Adipocyte (in vitro differentiated cells): ENCODE measurements at places on chromosomes 12 and 14.

DNA sequence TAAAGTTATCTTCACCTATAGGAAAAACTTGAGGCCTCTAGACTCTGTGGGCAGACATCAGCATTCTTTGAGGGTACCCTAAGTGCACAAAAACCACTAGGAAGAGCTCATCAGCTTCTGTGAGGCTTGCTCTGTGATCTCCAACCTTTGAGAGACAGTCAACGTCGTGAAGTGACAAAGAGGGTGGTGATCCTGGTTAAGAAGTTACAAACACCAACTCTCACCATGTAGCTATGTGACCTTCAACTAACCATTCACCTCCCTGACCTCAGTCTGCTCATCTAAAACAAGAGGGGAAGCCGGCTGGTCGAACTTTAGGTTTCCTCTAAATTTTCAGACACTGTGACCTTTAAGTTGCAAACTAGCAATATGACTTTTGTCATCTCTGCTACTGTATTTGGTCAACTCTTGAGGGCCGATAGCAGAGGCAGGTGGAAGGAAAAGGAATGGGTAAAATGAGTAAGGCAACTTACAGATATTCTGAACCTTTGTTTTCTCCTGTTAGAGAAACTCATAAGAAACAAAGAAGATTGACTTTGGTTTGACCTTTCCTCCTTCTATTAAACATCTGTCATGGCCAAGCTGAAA, 103.2 kb upstream of the PARP11 start:
- DNase-seq = no peak

DNA sequence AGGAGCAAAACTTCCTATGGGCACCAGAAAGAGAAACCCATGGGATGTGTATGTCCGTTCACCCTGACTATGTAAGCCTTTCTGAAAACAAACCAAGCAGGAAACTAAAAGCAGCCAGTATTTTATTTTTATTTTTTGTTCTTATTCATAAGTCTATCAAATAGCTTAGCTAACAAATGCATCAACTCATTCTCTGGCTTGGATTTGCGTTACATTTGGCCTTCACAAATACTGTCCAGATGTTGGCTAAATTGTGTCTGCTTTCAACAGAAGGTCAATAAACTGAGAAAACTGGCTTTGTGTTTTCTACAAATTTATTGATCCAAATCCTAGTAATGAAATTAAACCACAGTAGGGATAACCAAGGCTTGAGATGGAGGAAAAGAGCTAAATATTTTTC, 379.0 kb downstream of the NOVA1 start:
- no peak for DNase-seq

DNA sequence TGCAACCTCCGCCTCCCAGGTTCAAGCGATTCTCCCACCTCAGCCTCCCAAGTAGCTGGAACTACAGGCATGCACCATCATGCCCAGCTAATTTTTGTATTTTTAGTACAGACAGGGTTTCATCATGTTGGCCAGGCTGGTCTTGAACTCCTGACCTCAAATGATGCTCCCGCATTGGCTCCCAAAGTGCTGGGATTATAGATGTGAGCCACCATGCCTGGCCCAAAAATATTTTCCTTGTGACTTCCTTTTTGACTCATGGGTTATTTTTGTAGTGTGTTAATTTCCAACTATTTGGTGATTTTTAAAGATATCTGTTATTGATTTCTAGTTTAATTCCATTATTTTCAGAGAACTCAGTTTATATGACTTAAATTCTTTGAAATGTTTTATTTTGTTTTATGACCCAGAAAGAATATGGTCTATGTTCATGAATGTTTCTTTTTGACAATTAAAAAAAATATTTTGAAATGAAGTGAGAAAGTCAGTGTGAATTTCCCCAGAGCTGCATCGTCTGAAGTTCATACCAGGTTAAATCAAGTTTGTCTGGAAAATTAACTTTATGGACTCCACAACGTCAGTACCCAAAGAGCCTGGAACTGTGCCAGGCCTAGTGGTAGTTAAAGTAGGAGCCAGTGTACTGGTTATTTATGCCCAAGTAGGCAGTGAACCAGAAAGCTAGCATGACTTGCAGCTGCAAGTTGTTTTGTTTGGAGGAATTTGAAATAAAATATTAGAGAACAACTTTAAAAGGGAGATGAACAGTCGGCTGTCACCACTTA, 2.8 kb upstream of the CDKL1 start:
- peak; percentile 63 for DNase-seq

- peak; percentile 85 for DNase-seq
Observed at GRCh38 chr14:35878272-35879150, 52.4 kb downstream of the BRMS1L start.

DNA sequence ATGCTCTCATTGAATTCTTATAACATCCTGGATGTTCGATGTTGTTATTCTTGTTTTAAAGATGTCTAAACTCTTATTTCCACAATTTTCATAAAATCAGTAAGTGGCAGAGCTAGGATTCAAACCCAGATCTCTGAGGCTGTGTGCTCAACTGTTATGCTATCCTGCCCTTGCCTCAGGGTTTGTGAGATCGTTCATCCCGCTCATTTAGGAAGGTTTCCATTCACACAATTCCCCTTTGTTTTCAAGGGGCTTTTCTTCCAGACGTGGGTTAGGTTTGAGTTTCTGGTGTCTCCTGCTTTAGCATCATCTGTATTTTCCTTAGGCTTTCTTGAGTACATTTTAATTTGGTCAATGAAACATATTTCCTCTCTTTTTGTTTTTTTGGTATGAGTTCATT, 69.3 kb downstream of the APAF1 start:
- no peak for DNase-seq

DNA sequence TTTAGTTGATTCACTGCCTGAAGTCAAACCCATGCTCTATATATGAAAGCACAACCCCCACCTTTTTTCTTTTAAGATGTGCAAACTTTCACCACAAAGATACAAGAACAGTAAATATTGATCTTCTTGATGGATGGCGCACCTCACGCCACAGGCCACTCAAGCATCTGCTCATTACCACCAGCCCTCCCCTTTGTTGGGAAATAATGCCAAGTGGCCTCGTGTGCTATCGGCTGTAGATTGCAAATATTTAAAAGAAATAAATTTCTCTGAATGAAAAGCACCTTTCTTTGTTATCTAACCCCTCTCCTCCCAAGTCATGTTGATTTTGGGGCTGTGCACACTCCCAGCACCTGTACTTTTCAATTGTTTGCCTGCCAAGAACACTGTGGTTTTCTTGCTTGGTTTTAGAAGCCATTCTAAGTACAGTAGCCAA, 122.7 kb downstream of the C12orf42 start:
- no peak for DNase-seq

- peak; percentile 55 for DNase-seq
Observed at GRCh38 chr12:94149119-94149780, 873 bp downstream of the PLXNC1 start.

DNA sequence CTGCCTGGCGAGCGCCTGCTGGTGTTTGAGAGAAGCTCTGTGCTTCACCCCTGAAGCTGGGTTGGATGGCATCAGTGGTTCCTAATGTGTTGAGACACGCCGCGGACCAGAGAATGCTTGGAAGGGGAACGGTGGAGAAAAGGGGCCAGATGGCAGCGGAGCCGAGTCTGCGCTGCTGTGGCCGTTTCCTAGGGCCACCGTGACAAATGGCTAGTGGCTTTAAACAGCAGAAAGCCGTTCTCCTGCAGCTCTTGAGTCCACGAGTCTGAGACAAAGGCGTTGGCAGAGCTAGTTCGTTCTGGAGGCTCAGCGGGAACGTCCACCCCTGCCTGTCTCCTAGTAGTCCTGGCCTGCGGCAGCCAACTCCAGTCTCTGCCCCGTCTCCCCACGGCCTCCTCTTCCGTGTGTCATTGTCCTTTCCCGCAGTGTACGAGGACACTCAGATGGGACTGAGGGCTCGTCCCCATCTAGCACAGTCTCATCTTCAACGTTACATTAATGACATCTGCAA, 103.6 kb downstream of the ADGRD1 start:
- no peak for DNase-seq

DNA sequence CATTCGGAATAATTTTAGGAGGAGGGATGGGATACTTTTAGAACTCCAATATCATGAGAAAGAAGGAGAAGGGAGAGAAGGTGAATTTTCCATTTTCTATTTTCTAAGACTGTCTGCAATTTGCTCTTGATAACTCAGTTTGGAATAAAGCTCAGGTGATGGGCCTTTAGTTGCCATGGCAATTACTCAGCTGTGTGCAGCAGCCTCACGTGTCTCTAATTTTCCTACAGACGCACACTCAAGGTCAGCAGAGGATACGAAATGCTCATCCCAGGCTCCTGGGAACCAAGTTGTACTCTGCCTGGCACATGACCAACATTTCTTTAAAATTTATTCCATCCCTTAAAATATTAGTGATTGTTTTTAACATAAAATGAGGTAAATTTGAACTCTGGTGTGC, 76.7 kb downstream of the TTC8 start:
- no peak for DNase-seq

GRCh38 chr12:66516133-66516532, 162.7 kb downstream of the GRIP1 start:
- DNase-seq = peak; percentile 6

- DNase-seq = no peak
Observed at GRCh38 chr14:101481557-101481956, 79.7 kb upstream of the DIO3 start.

DNA sequence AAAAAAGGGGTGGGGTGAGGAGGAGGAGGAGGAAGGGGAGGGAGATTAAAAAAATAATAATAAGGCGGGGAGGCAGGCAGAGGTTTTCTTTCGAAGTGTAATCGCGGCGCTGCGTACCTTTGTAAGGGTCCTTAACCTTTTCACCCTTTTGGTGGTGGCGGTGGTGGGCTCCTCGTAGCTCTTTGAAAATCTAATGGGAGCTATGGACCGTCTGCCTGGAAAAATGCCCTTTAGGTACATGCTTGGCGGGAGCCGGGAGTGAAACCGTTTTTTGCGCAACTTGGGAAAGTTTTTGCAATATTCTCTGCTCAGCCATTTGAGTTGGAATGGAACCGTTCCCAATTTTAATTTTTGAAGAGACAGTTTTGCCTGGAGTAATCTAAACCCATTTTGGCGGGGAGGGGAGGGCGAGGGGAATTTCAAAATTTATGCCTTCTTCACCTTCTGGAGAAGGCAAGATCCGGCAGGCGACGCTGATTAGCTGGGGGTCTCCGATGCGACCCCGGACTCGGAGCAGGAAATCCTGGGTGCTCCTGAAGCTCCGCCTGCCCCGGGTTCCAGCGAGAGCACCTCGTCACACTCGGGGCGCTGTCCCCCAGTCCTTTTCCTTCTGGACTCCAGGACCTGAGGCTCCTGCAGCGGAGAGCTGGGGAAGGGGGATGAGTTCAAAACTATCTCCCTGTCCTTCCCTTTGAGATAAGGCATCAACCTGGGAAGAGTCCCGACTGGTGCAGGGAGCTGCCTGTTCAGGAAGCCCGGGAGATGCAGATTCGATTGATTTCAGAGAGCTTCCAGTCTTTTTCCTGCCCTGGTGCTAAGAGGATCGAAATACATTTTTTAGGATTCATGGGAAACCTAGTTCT, 74.6 kb upstream of the TBX5 start:
- DNase-seq = peak; percentile 58

DNA sequence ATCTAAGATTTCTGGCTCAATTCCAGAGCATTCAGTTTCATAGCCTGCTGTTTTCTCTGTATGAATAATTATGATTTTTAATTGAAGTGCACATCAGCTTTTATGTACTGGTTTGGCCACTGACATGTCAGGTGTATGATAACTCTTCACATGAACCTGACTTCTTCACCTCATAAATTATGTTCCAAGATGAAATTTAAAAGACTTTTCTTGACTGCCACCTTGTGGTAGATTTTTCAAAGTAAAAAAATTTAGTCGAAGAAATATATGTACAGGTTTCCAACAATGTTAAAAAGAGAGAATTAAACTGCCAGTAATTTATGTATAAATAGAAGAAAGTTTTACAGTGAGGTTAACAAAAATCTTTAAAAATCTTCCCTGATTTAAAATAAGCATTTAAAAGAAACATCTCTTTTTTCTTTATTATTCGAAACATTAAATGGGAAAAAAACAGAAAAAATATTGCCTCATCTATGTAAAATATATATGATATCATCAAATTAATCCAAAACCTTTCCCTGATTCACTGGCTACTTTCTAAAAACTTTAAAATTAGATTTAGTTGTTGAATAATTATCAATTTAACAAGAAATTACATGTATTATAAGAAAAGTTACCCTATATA, 124.9 kb upstream of the ATXN7L3B start:
- peak; percentile 60 for DNase-seq

DNA sequence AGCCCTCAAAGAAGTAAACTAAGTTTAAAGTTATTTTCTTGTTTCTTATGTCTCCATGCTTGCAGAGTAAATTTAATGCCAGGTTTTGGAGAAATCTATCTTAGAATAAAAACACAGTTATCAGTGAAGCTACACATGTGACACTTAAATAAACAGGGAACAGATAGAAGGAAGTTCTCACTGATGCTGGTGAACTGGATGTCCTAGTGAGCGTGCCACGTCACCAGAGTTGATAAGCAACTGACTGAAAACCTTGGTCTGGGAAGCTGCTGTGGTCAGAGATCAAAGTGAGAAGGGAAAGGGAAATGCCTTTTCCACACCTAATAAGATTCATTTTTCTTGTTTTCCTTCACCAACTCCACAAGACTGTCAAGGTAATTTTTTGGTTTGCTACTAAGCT, 74.8 kb upstream of the PCED1B start:
- no peak for DNase-seq

DNA sequence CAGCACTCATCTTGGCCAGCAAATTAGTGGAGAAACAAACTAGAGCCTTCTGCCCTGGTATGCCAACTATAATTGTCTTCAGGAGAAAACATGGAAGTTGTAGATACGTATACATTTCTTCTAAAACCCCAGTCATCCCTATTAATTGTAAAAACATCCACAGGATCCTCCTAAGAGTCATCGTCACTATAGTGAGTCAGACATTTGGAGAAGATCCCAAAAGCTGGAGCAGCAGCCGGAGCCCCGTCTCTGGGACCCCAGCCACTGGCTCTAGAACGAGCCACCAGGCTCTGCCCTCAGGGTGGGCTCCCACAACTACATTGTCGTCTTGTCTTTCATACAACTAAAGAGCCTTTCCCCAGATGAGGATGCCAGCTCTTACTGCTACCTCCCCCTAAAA, 15.5 kb downstream of the PRKAB1 start:
- peak; percentile 34 for DNase-seq

GRCh38 chr14:75732888-75733287, 71.8 kb downstream of the TTLL5 start:
- DNase-seq = no peak

- peak; percentile 22 for DNase-seq
Observed at GRCh38 chr12:48454667-48455066, 17.7 kb upstream of the ANP32D start.

DNA sequence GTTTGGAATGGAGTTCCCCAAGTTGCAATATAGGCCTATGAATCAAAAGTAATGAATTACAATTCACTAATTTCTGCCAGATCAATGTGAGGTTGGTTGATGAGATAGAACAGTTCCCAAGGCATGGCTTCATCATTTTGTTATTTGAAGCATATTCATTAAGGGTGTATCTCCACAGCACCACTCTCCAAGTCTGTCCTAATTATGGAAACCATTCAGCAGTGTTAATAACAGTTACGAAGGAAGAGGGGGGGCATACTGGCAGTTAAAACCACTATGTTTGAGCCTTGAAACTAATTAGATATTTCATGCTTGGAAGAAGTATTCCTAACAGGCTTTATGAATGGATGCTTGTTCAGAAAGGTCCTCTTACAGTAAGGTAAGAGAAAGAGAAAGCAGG, 520.3 kb downstream of the DIO2 start:
- no peak for DNase-seq

GRCh38 chr12:68951652-68952051, 18.7 kb upstream of the CPM start:
- DNase-seq = no peak

GRCh38 chr12:49636979-49637755, 13.8 kb downstream of the PRPF40B start:
- DNase-seq = peak; percentile 84
